ENCODE measurements at places on chromosomes 2 and 18. TPM values are rescaled to one million over a fixed set of nuclear protein-coding genes. Genes with fewer than 3 reads are reported as not detected.

HOXD11 gene
- polyA plus RNA-seq, result not detected

FABP1 gene
- polyA plus RNA-seq, result 4.9 TPM

INHBB gene
- polyA plus RNA-seq, result 2.4 TPM

CAD gene
- polyA plus RNA-seq, result 8.9 TPM

CCDC141 gene
- polyA plus RNA-seq, result 0.48 TPM

ASB18 gene
- polyA plus RNA-seq, result not detected

PPP4R1 gene
- 56.4 TPM for polyA plus RNA-seq

CAPN14 gene
- polyA plus RNA-seq, result not detected

DNA sequence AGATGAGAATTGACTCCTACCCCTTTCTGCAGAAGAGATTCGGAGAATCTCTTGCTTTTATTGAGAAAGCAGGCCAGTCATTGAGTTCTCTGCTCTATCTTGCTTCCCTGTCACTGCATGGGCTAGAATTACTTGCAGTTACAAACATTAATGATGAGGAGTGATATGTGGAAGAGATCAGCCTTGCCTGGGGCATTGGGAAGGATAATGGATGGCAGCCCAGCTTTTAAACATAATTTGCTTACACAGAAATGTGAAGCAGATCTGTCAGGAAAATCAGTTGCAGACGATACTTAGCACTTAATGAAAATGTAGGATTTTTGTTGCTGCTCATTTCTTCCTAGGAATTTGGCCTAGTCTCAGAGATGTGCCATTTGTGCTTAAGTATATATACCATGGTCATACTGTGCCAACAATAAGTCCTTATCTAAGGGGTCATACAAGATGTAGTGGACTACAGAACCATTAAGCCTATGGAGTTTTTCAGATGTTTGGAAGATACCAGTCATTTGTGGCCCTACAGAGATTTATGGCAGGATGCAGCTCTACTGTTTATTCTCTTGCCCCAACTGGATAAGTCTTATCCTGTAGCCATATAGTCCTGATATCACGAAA lies 92.7 kb downstream of the XRCC5 start:
- H3K4me1 ChIP-seq, result peaks cover 4% of the 10 kb centered on the region
- H3K27me3 ChIP-seq, result no peaks in the 10 kb centered on the region
- peaks cover 70% of the 10 kb centered on the region for H3K36me3 ChIP-seq
- no peak overlapping the region for H3K4me3 ChIP-seq
- no peak for DNase-seq

DNA sequence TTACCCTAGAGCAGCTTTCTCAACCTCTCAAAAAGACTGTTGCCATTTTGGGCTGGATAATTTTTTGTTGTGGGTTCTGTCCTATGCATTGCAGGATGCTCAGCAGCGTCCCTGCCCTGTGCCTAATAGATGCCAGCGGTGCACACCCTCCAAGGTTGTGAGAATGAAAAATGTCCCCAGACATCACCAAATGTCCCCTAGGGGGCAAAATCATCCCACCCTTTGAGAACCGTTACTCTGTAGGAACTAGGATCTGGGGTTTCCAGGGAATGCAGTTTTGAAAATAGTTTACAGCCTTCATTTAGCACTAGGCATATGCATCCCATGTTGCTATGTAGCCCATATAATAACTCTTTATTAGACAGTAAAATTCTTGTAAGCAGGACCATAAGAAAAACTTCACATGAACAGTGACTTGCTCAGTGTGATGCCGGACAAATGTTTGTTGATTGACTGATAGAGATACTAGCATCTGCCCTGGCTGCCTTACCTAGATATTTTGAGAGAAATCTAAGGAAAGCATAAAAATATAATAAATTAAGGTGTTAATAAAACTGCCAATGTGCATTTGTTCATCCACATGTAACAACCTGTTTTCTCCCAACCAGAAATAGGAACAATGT lies 79.2 kb upstream of the EPC2 start:
- no peak overlapping the region for H3K4me3 ChIP-seq
- H3K27me3 ChIP-seq, result no peaks in the 10 kb centered on the region
- H3K4me1 ChIP-seq, result no peaks in the 10 kb centered on the region
- DNase-seq, result peak; percentile 13
- H3K27ac ChIP-seq, result no peak overlapping the region

DNA sequence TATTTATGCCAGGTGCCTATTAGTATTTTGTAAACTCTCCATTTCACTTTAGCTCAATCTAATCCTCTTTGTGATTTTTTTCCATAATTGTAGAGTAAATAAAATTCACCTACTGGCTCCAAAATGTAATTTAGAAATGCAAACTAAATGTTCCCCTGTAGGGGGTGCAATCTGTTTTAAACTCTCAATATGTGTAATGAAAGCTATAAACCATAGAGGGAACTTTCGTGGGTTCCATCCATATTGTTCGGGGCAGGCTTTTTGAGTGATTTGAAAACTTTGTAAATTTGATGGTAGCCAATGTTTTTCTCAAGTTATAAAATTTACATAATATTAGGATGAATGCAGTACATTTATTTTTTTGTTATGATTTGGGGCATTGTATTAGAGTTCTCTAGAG lies 49.4 kb downstream of the TSPYL6 start:
- H3K36me3 ChIP-seq, result no peaks in the 10 kb centered on the region
- H3K27me3 ChIP-seq, result no peaks in the 10 kb centered on the region
- no peak overlapping the region for H3K4me3 ChIP-seq

- no peaks in the 10 kb centered on the region for H3K27me3 ChIP-seq
- no peak overlapping the region for H3K4me3 ChIP-seq
- H3K36me3 ChIP-seq, result no peaks in the 10 kb centered on the region
- no peak overlapping the region for H3K27ac ChIP-seq
These were observed 171.2 kb upstream of the GLI2 start for GRCh38 chr2:120564213-120565094.

- DNase-seq, result peak; percentile 76
- H3K36me3 ChIP-seq, result no peaks in the 10 kb centered on the region
- H3K4me1 ChIP-seq, result peaks cover 12% of the 10 kb centered on the region
- H3K4me3 ChIP-seq, result peak overlapping the region; percentile 95
- H3K27ac ChIP-seq, result peak overlapping the region; percentile 51
These were observed 472 bp downstream of the CNOT11 start for GRCh38 chr2:101253013-101253702.

- no peaks in the 10 kb centered on the region for H3K27me3 ChIP-seq
- no peak overlapping the region for H3K27ac ChIP-seq
- H3K4me3 ChIP-seq, result no peak overlapping the region
These were observed 73.1 kb upstream of the DSG1 start for GRCh38 chr18:31244771-31245394.

DNA sequence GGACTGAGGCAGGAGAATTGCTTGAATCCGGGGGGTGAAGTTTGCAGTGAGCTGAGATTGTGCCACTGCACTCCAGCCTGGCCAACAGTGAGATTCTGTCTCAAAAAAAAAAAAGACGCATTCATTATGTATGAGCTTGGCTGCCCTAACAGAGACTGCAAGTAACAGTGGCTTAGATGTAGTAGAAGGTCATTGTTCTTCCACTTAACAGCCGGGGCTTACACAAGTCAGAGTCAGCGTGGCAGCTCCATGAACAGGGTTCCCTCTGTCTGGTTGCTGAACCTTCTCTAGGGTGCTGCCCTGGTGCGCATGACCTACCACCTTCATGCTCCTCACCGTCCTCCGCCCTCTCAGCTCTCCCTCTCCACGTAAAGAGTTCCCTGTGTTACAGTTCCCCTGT lies 49.1 kb upstream of the IGFBP2 start:
- no peaks in the 10 kb centered on the region for H3K4me1 ChIP-seq
- no peak overlapping the region for H3K27ac ChIP-seq
- no peaks in the 10 kb centered on the region for H3K36me3 ChIP-seq
- DNase-seq, result no peak

DNA sequence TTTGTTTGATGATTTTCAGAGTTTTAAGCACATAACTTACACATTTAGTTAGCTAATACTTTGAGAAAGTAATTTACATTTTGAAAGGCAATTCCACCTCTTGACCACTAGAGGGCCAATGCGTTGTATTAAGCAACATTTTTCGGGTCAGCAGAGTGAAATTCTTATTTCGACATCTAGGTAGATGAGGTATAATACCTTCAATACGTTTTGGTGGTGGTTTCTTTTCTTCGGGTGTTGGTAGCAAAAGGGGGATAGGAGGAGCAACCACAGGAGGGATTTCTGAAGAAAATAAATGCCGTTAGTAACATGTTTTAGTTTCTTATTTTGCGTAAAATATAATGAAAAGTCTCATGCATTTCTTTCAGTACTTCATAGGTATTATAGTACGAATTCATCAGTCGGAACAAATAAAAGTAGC lies 106.3 kb downstream of the TTN start:
- DNase-seq, result no peak
- no peaks in the 10 kb centered on the region for H3K36me3 ChIP-seq
- H3K4me1 ChIP-seq, result no peaks in the 10 kb centered on the region
- H3K27me3 ChIP-seq, result no peaks in the 10 kb centered on the region

DNA sequence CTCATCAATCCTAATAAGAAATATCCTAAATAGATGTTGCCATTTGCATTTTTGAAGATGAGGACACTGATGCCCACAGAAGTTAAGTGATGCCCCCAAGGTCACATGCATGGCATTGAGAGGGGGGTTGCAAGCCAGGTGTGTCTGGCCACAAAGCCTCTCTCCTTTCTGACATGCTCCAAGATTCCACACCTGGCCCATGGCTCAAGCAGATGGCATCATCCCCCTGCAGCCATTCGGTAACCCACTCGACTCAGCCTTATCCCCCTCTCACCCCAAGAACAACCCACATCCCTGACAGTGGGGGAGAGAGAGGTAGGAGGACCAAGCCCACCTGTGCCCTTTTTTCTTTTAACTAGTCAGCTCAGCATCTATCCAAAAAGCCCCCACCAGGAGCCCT lies 16.5 kb upstream of the TEX51 start:
- H3K27ac ChIP-seq, result no peak overlapping the region
- H3K4me3 ChIP-seq, result no peak overlapping the region
- DNase-seq, result no peak
- no peaks in the 10 kb centered on the region for H3K4me1 ChIP-seq
- H3K27me3 ChIP-seq, result no peaks in the 10 kb centered on the region

DNA sequence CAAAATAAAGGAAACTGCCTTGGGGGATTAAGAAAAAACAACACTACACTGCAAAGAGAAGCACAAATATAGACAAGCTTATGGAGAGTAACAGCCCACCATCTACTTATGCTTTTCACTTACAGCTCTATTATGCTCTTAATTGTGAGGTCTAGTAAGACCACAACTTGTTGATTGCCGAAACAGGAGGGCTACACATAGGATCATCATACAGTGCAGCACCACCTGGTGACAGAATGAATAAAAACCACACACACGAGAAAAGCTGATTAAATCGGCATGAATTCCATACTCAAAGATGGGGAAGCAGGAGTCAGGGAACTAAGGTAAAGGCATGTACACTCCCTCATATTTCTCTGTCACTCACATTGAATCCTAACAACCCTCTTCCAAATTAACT lies 259.2 kb downstream of the IKZF2 start:
- no peaks in the 10 kb centered on the region for H3K36me3 ChIP-seq
- no peaks in the 10 kb centered on the region for H3K4me1 ChIP-seq
- no peak overlapping the region for H3K27ac ChIP-seq
